ENCODE measurements at places on chromosomes 12 and 14. TPM values are rescaled to one million over a fixed set of nuclear protein-coding genes. Genes with fewer than 3 reads are reported as not detected.

The LMBR1L gene
- 58.7 TPM for total RNA-seq

The MORN3 gene
- 0.70 TPM for total RNA-seq

The GPX2 gene
- total RNA-seq, result not detected

The USP44 gene
- 4.3 TPM for total RNA-seq

The TAS2R46 gene
- 0.96 TPM for total RNA-seq

- DNase-seq, result no peak
- H3K36me3 ChIP-seq, result no peaks in the 10 kb centered on the region
- H3K4me3 ChIP-seq, result no peak overlapping the region
These were observed 3.6 kb downstream of the CLEC2A start for GRCh38 chr12:9928607-9929006.

DNA sequence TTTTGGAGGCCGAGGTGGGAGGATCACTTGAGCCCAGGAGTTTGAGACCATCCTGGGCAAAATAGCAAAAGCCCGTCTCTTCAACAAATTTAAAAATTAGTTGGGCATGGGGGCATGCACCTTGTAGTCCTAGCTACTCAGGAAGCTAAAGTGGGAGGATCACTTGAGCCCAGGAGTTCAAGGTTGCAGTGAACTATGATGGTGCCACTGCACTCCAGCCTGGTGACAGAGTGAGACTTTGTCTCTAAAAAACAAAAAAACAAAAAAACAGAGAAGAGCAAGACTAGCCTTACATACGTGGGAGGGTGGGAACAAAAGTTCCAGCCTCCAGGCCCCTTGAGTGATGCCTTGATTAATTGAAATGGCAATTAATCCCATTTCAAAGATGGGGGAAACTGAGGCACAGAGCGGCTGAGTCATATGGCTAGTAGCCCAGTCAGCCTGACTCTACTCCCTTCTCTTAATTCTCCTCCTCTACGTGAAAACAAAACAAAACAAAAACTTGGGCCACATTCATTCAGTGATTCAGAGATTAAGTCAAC, 3.3 kb upstream of the FAM222A start:
- no peaks in the 10 kb centered on the region for H3K36me3 ChIP-seq
- no peak overlapping the region for H3K4me3 ChIP-seq
- H3K27me3 ChIP-seq, result peaks cover 29% of the 10 kb centered on the region
- peaks cover 3% of the 10 kb centered on the region for H3K4me1 ChIP-seq
- H3K27ac ChIP-seq, result no peak overlapping the region

DNA sequence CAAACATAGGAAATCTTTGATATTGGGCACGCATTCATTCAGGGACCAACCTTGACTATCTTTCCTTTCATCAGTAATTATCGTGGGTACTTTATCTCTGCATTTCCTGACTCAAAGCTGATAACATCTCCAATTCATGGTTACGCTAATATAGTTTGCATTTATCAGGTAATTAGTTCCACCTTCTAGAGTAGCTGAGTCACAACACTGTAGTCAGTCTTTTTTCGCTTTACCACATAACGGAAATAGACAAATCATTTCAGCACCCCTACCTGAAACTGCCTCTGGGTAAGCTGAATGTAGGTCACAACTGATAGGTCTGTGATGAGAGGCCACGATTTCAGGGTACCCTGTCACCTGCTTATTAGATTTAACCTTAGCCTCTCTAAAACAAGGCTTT, 36.7 kb upstream of the IL22 start:
- H3K27me3 ChIP-seq, result no peaks in the 10 kb centered on the region
- no peaks in the 10 kb centered on the region for H3K36me3 ChIP-seq
- H3K4me3 ChIP-seq, result no peak overlapping the region
- H3K27ac ChIP-seq, result no peak overlapping the region

GRCh38 chr12:82426081-82426480, 67.8 kb downstream of the METTL25 start:
- no peak overlapping the region for H3K27ac ChIP-seq
- no peak overlapping the region for H3K4me3 ChIP-seq
- H3K36me3 ChIP-seq, result no peaks in the 10 kb centered on the region

GRCh38 chr12:12133259-12133658, 62.5 kb downstream of the BCL2L14 start:
- H3K4me3 ChIP-seq, result no peak overlapping the region
- peaks cover 13% of the 10 kb centered on the region for H3K36me3 ChIP-seq
- H3K27me3 ChIP-seq, result no peaks in the 10 kb centered on the region
- no peak overlapping the region for H3K27ac ChIP-seq

DNA sequence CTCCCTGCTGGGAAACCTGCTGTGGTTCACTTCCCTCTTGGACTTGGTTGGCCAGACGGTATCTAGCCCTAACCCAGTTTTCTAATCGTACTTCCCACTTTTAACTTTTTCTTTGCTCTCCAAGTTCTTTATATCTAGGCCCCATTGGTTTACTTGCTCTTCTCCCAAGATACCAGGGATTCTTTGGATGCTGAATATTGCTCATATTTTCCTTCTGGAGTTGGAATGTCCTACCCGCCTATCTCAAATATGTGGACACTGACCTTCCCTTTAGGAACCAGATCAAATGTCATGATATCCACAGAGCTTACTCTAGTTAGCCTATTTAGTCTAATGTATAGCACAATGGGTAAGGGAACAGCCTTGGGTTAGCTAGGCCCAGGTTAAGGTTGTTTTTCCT, 228.6 kb downstream of the DACT1 start:
- no peaks in the 10 kb centered on the region for H3K36me3 ChIP-seq
- H3K4me3 ChIP-seq, result no peak overlapping the region
- no peak overlapping the region for H3K27ac ChIP-seq
- H3K4me1 ChIP-seq, result peaks cover 19% of the 10 kb centered on the region
- no peak for DNase-seq

DNA sequence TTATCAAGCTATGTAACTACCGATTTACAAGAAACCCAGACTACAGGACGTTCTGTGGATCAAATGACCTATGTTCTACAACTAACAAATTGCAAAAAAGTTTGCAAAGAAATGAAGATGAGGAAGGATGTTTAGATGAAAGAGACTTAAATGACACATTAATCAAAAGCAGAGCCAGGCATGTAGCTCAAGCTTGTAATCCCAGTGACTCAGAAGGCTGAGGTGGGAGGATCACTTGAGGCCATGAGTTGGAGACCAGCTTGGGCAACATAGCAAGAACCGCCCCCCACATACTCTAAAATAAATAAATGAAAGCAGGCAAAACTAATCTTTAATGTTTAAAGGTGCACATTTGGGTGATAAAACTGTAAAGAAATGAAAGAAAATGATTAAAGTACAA, 331.9 kb downstream of the BTG1 start:
- H3K36me3 ChIP-seq, result no peaks in the 10 kb centered on the region
- H3K4me1 ChIP-seq, result peaks cover 10% of the 10 kb centered on the region
- no peak overlapping the region for H3K27ac ChIP-seq
- no peak overlapping the region for H3K4me3 ChIP-seq
- DNase-seq, result no peak
- no peaks in the 10 kb centered on the region for H3K27me3 ChIP-seq

- no peaks in the 10 kb centered on the region for H3K4me1 ChIP-seq
- no peaks in the 10 kb centered on the region for H3K27me3 ChIP-seq
- H3K4me3 ChIP-seq, result no peak overlapping the region
- DNase-seq, result no peak
These were observed 49.7 kb downstream of the MARK3 start for GRCh38 chr14:103434868-103435442.

- H3K4me1 ChIP-seq, result no peaks in the 10 kb centered on the region
- no peak for DNase-seq
- H3K36me3 ChIP-seq, result no peaks in the 10 kb centered on the region
These were observed 453.9 kb downstream of the MED13L start for GRCh38 chr12:115823635-115824034.

- peaks cover 6% of the 10 kb centered on the region for H3K27me3 ChIP-seq
- no peak for DNase-seq
- no peak overlapping the region for H3K27ac ChIP-seq
- H3K4me3 ChIP-seq, result no peak overlapping the region
These were observed 62.6 kb upstream of the TMCC3 start for GRCh38 chr12:94712815-94713515.

DNA sequence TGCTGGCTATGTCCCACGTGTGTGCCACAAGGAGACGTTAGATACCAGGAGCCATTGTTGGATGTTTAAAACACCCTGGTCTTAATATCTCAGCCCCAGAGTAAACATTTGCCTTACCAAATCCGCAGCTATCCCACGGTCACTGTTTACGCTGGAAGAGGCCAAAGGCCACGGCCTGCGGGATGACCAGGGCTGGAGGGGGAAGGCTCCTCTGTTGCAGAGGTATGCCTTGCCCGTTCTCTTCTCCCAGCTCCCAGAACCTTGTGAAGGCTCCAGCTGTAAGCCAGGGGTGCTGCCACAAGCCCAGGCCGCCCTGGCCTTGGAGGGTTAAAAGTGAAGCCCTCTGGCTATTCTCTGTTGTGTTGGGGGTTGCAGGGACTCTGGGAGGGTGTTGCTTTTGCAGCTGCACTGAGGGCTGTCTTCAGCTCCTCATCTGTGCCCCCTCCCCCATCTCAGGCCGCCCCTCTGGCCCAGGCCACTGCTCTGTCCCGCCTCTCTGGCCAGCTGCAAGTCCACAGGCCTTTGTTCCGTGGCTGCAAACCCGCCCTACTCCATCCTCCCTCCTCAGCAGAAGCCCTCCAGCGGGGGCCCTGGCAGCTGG, 2.5 kb downstream of the PLEKHG3 start:
- DNase-seq, result no peak
- no peaks in the 10 kb centered on the region for H3K36me3 ChIP-seq
- no peak overlapping the region for H3K4me3 ChIP-seq
- peaks cover 9% of the 10 kb centered on the region for H3K27me3 ChIP-seq
- H3K27ac ChIP-seq, result no peak overlapping the region

GRCh38 chr14:80959496-80959895, 4.1 kb downstream of the TSHR start:
- no peak overlapping the region for H3K4me3 ChIP-seq
- H3K36me3 ChIP-seq, result no peaks in the 10 kb centered on the region
- no peak for DNase-seq
- no peaks in the 10 kb centered on the region for H3K4me1 ChIP-seq
- H3K27me3 ChIP-seq, result peaks cover 9% of the 10 kb centered on the region

GRCh38 chr12:93926237-93926636, 222.1 kb upstream of the PLXNC1 start:
- no peaks in the 10 kb centered on the region for H3K27me3 ChIP-seq
- H3K27ac ChIP-seq, result no peak overlapping the region
- no peak for DNase-seq

- H3K36me3 ChIP-seq, result no peaks in the 10 kb centered on the region
- peak; percentile 42 for DNase-seq
- H3K4me1 ChIP-seq, result no peaks in the 10 kb centered on the region
- H3K27ac ChIP-seq, result no peak overlapping the region
- H3K27me3 ChIP-seq, result no peaks in the 10 kb centered on the region
These were observed 559.9 kb downstream of the C12orf50 start for GRCh38 chr12:87469295-87469694.

DNA sequence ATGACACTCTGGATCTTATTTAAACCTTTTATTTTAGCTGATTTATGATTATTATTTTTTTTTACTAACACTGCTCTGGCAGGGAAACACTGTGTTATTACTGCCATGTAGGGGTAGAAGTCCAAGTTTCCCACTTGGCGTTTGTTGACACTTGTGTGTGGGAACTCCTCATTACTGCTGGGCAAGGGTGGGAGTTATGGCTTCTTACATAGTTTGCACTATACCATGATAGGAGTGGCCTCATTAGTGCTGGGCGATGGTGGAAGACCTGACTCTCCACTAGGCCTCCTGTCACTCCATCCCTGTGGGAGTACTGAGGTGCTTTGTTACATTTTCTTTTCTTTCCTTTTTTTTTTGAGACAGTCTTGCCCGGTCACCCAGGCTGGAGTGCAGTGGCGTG, 83.5 kb downstream of the BRMS1L start:
- no peaks in the 10 kb centered on the region for H3K4me1 ChIP-seq
- no peak overlapping the region for H3K27ac ChIP-seq
- no peak for DNase-seq
- H3K4me3 ChIP-seq, result no peak overlapping the region
